ENCODE measurements at places on chromosomes 12 and 14.

DNA sequence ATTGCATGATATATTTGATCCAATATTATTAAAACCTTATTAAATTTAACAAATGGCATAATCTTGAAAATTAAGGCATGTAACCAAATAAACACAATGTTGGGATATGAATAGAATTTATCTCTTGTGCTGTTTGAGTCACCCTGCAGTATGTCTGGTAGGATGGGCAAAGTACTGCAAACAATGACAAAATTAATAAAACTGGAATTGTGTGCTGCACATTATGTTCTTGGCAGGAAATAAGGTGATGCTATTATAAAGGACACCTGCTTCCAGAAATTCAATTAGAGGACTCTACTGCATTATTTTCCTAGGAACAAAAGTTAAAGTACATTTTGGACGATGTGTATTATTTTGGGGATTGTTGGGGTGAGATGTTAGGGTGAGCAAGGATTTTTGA lies 132.7 kb downstream of the PPFIA2 start:
- no peak for DNase-seq

- DNase-seq, result no peak
Measured at GRCh38 chr14:91280129-91280528, 35.6 kb upstream of the GPR68 start.

DNA sequence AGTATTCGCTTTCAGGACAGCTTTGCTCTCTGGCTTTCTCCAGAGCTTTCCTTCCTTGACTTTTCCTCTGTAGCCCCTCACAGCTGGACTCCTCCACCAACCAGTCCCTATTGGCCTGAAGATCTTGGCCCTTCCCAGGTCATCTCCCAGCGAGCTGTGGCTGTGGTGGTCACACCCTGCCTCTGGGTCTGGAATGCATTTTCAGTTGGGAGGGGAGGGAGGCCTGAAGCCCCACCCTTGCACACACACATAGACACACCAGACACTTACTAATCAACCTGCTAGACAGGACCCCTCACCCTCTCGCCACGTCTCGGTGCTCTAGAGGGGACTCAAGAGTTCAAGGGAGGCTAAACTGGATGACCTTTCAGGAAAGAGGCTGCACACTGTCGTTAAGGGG lies 13.9 kb downstream of the JDP2 start:
- no peak for DNase-seq

DNA sequence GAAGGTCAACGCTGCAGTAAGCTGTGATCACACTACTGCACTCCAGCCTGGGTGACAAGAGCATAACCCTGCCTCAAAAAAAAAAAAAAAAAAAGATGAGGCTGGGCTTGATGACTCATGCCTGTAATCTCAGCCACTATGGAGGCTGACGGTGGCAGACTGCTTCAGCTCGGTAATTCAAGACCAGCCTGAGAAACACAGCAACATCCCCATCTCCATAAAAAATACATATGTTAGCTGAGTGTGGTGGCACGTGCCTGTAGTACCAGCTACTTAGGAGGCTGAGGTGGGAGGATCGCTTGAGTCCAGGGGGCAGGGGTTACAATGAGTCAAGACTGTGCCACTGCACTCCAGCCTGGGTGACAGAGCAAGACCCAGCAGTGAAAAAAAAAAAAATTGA lies 50.4 kb downstream of the GXYLT1 start:
- no peak for DNase-seq

DNA sequence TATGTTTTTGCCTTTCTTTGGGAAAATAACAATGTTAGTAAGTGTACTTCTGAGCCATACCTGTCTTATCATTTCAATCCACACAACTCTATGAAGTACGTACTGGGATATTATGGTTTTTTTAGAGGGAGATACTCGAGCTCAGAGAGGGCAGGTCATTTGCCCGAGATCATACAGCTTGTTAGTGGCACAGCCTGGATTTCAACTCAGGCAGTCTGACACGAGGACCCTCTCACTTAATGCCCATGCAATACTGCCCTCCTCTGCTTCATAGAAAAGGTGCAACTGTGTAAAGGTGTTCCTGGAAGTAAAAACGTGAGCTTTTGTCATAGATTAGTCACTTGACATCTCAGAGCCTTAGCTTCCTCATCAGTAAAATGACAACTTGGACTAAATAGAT lies 128.0 kb downstream of the NDUFA12 start:
- DNase-seq, result no peak
